GM19239 (cell line): ENCODE measurements at places on chromosomes 5 and 9.

DNA sequence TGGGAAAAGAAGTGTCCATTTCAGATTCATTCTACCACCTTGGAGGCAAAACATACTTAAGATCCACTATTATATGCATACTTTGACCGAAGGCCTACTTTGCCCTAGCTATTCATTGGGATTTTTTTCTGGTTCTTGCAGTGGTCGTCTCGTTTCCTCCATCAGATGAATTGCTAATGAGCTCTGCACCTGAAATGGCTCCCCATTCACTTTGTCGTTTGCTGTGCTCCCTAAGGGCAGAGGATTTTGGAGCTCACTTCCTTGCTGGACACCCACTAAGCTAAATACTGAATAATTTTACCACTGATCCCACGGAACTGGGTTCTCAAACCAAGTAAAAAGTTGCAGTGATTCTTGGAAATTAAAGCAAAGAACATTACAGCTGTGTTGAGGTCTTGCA lies 1.9 kb downstream of the KDM3B start:
- no peak for DNase-seq

GRCh38 chr5:32067774-32068470 lies 106.2 kb downstream of the GOLPH3 start:
- no peak for DNase-seq

- DNase-seq, result no peak
These were observed 20.5 kb downstream of the CSF1R start for GRCh38 chr5:150065886-150066285.

DNA sequence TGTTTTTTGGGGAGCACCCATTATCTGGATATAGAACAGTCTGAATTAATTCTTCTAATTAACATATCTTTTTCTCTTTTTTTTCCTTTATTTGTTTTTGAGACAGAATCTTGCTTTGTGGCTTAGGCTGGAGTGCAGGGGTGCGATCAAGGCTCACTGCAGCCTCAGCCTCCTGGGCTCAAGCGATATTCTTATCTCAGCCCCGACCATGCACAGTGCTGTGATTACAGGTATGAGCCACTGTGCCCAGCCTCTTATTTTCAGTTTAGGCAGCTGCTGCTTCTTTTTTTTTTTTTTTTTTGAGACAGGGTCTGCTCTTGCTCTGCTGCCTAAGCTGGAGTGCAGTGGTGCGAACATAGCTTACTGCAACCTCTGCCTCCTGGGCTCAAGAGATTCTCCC lies 20.2 kb downstream of the UBE2R2 start:
- DNase-seq, result no peak
